ENCODE measurements at places on chromosomes 7 and 10. TPM values are rescaled to one million over a fixed set of nuclear protein-coding genes. Genes with fewer than 3 reads are reported as not detected.

Gene DLX5
- total RNA-seq: not detected

Gene AGAP5
- total RNA-seq: 2.8 TPM

Gene OR6V1
- total RNA-seq: not detected

Gene TAS2R41
- not detected for total RNA-seq

Gene OR2A5
- not detected for total RNA-seq

Gene FXYD4
- total RNA-seq: not detected

Gene TPST1
- 5.7 TPM for total RNA-seq

Gene TAX1BP1
- 91.2 TPM for total RNA-seq

Gene HHEX
- total RNA-seq: 12.7 TPM

Gene SEMA4G
- total RNA-seq: 9.0 TPM

Gene FOXP2
- not detected for total RNA-seq

Gene RBM48
- total RNA-seq: 6.4 TPM

Gene ANKRD30A
- 0.39 TPM for total RNA-seq

Gene RFC2
- 55.5 TPM for total RNA-seq

Gene CHRM2
- total RNA-seq: not detected

Gene CYP26C1
- not detected for total RNA-seq

Gene NACAD
- 0.40 TPM for total RNA-seq

Gene IFT22
- total RNA-seq: 51.3 TPM

Gene TUBB8
- total RNA-seq: 0.16 TPM

Gene MEST
- total RNA-seq: 35.8 TPM
